ENCODE measurements at places on chromosomes 5 and 9. TPM values are rescaled to one million over a fixed set of nuclear protein-coding genes. Genes with fewer than 3 reads are reported as not detected.

CBY3 gene
- total RNA-seq = not detected

AQP7 gene
- total RNA-seq = 1.2 TPM

GLRA1 gene
- total RNA-seq = not detected

DNA sequence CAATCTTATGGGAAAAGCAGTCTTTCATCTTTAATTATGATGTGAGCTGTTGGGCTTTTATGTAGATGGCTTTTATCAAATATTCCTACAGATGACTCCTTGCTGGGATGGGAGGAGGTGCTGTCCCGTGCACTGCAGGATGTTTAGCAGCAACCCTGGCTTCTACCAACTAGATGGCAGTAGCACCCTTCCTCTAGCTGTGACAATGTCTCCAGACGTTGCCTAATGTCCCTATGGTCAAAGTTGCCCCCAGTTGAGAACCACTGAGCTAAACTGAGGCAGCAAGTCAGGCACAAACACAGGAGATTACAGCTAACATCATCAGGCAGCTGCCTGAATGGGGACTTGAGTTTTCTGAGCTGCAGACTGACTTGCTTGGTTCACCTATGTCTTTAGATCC lies 401.9 kb upstream of the PDE4D start:
- DNase-seq = peak; percentile 34

GRCh38 chr5:172170251-172170701 lies 17.7 kb downstream of the STK10 start:
- no peak for DNase-seq

- no peak for DNase-seq
These were observed 232.1 kb upstream of the PCSK5 start for GRCh38 chr9:75658301-75658905.

- no peak for DNase-seq
These were observed 10.7 kb upstream of the FAM193B start for GRCh38 chr5:177565046-177565445.

GRCh38 chr9:138073408-138073807 lies 195.8 kb downstream of the CACNA1B start:
- no peak for DNase-seq

- DNase-seq = no peak
These were observed 172.1 kb downstream of the RASEF start for GRCh38 chr9:82890865-82891264.

DNA sequence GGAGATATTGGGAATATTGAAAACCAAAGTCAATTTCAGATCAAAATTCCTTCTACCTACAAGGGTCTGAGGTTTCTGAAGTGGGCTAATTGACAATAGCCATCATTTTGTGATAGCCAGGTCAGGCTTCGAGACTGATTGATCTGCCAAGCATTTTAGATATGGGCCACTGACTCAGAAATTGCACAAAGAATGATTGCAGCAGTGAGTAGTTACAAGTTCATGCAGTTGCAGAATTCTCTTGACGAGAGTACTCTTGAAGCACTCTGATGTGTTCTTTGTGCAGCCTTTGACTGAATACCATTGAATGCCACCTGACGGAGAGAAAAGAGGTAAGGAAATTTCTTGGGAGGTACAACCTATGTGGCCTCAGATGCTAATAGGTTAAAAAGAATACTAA lies 8.3 kb downstream of the C9orf57 start:
- no peak for DNase-seq
